Mammary microvascular endothelial cell (primary cell): ENCODE measurements at places on chromosomes 4 and X. TPM values are rescaled to one million over a fixed set of nuclear protein-coding genes. Genes with fewer than 3 reads are reported as not detected.

The DNAJB14 gene
- total RNA-seq, result 18.5 and 28.6 TPM in 2 replicates

The RAP1GDS1 gene
- total RNA-seq, result 46.7 and 49.3 TPM in 2 replicates

The MED12 gene
- 18.5 and 22.7 TPM in 2 replicates for total RNA-seq

The GABRG1 gene
- not detected in 2 replicates for total RNA-seq
